ENCODE measurements at places on chromosomes 13 and 19.

DNA sequence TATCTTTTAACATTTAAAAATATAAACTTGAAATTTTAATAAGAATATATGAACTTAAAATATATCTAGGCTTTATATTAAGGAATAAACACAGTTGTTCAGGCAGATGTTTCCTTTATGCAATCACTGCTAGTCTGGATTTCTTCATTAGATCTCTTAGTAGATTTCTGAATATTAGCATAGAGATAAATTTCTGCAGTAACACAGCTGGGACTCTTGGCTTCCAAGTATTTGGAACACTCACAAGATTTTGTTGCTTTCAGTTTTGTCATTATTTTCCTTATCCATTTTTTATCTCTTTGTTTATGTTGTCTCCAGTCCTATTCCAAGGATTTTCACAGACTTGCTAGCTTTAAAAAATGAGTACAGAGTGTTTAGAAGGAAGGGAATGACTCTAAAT is 857.1 kb downstream of the GPC5 start:
- DNase-seq = no peak

DNA sequence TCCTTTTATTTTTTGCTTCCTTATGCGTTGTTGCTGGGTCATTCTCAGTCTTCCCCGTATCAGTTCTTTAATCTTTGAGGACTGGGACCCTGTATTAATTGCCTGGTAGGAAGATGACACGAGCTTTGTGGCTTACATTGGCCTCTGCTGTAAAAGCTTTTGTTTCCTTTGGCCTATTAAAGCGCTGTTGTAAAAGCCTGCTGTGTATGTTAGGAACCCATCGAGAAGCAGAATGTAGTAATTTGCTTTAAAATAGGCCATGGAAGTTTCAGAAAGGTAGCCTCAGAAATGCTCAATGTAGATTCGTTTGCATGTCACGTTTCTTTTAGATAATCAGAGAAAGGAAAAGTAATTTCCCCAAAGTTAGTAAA is 257.5 kb upstream of the STARD13 start:
- DNase-seq = no peak

DNA sequence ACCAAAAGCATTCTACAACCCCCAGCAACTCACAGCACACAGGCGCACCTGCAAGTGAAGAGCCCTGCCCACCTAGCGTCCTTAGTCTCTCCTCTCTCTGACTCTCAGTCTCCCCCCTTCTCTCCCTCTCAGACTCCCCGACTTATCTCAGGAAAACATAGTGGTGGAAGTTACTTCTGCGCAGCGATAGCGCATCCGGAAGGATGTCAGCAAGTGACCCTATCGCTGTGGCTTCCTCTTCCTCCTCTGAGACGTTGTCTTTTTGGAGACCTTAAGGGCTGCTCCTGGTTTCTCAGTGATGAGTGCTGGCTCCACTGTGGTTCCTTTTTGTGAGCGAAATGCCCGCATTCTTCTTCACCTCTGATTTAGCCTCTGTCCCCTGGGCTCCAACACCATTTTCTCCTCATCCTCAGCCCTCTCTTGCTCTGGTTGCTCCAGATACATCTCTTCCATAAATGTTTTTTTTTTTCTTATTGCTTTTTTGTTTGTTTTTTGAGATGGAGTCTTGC is 1.4 kb upstream of the YIF1B start:
- DNase-seq = no peak

DNA sequence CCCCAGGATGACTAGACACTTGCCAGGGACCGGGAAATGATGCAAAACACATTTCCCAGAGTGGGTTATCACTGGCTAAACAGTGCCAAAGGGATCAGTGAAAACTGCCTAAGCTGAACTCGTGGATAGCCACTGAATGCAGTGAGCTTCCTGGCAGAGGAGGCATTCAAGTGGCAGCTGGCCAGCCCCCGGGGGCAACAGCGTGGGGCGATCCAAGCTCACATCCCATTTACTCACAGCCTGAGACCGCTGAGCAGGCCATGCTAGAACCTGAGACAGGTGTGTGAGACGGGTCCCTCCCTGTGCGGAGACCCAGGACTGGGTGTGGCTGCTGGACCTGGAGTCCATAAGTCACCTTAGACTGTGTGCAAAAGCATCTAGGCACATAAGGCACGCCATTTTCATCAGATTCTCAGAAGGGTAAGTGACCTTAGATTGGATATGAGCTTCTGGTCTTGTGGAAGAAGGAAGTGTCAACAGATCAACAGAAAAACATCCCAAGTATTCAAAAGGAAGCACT is 51.9 kb upstream of the SLC15A1 start:
- DNase-seq = no peak

DNA sequence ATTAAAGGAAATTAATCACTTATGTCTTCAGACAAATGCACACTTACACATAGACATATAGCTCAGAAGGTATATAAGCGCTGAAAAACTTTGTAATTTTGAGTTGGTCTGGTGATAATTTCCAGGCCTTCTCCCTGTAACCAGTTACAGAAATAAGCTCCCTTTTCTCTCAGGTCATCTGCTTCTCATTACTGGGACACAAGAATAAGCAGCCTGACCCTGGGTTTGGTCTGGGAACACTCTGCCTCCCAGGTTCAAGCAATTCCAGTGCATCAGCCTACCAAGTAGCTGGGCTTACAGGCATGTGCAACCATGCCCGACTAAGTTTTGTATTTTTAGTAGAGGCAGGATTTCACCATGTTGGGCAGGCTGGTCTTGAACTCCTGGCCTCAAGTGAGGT is 274.5 kb downstream of the LMO7 start:
- no peak for DNase-seq

All from RCC 7860 (cell line).